ENCODE measurements at places on chromosomes 12 and 14.

- peak; percentile 99 for DNase-seq
Measured at GRCh38 chr12:121015825-121016766, at the start of gene C12orf43. Gene C12orf43 (minus strand): TSS chr12:121016487. CDS start chr12:121016474, 13 bp downstream.

DNA sequence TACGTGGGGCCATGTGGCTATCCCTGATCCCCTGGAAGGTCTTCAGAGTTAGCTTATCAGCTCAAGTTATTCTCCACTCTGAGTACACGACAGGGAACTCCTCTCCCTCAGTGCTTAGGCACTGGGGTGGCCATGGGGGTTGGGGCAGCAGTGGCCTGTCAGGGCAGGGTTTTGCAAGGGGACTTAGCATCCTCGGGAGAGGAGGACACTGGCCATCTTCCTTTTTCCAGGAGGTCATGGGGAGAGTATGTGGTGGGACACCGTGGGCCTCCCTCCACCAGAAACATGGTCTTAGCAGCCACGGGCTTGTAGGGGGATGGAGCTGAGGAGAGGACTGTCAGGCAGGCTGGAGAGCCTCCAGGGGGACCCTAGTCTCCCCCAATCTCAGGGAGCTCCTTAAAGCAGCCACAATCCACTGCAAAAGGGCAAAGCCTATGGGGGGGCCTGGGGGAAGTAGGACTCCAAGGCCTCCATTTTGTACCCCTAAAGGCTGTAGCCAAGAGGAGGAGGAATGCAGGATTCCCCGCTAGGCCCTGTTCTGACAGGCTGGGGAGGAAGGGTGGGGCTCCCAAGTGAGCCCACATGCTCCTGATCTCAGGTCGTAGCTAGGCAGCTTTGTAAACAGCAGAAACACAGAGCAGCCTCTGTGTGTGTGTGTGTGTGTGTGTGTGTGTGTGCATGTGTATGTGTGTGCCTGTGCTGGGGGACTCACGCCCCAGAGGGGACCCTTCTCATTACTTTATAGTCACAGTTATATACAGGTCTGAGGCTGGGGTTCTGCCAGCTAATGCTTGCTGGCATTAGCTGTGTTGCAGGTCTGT lies 36.6 kb downstream of the KRT80 start:
- peak; percentile 50 for DNase-seq

GRCh38 chr14:33184587-33184986 lies 245.9 kb downstream of the NPAS3 start:
- peak; percentile 47 for DNase-seq

GRCh38 chr12:3101309-3102024 lies 24.3 kb downstream of the TSPAN9 start:
- DNase-seq = no peak

DNA sequence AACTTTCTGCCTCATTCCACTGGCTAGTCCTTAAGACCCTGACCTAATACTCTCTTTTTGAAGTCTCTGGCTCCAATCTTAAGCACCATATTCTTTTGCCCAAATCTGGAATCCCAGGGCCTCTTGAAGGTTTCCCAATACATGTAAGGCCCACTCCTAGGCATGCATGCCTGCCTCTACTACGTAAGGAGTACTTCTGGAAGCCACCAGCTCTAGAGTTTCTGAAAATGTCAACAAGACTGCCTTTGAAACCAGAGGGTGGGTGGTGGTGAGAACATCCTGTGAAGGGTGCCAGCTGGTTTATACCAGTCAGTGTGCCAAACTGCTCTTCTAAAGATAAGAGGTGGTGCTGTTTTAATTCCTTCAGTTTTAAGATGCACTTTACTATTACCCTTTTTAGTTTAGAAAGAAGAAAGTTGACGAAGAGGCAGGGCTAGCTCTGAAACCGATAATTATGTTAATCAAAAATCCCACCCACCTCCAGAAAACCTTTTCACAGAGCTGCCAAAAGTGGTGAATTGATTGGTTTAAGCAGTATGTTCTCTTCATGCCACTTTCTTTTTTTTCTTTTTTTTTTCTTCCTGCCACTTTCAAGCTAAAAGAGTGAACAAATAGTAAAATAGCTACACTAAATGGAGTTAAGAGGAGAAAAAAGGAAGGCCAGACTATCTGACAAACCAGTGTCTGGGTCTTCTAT lies 8.7 kb upstream of the WDR89 start:
- no peak for DNase-seq

GRCh38 chr14:98724734-98725133 lies 547.3 kb downstream of the BCL11B start:
- DNase-seq = peak; percentile 49

GRCh38 chr14:51653079-51653774 lies 1.5 kb downstream of the FRMD6 start:
- DNase-seq = peak; percentile 53

DNA sequence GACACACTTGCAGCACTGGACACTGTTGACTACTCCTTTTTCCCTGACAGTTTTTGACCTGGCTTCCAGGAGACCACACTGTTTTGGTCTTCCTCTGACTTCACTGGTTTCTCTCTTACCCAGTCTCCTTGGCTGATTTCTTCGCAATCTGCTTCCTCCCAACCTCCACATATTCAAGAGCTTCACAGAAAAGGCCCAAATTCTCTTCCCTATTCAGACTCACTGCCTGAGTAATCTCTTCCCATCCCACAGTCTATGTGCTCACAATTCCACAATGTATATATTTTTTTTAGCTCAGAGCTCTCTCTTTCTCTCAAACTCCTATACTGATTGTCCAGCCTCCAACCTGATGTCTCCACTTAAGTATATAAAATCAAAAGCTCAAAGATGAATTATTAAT lies 115.4 kb downstream of the SINHCAF start:
- DNase-seq = no peak

- DNase-seq = no peak
Measured at GRCh38 chr14:25180221-25180620, 130.3 kb upstream of the STXBP6 start.

- no peak for DNase-seq
Measured at GRCh38 chr14:90724866-90725265, 91.4 kb downstream of the TTC7B start.

DNA sequence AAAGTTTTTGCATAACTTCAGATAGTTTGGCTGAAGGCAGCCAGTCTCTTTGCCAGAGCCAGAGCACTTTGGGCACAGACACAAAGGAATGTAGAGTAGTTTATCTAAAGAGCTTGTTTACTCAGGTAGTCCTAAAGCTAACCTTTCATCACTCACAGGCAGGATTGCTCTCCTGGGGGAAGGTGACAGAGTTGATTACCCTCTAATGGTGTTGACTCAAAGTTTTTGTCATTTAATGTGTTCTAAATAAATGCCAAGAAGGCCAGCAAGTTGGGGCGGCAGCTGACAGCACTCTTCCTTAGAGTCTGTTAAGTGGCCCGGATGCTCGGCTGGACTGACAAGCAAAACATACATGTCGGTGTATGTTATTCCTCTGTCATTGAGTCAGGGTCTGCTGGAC lies 9.3 kb upstream of the TAS2R46 start:
- peak; percentile 86 for DNase-seq

- no peak for DNase-seq
Measured at GRCh38 chr12:67202011-67202677, 67.0 kb upstream of the CAND1 start.

- no peak for DNase-seq
Measured at GRCh38 chr12:17595111-17595510, 494.9 kb downstream of the RERGL start.

DNA sequence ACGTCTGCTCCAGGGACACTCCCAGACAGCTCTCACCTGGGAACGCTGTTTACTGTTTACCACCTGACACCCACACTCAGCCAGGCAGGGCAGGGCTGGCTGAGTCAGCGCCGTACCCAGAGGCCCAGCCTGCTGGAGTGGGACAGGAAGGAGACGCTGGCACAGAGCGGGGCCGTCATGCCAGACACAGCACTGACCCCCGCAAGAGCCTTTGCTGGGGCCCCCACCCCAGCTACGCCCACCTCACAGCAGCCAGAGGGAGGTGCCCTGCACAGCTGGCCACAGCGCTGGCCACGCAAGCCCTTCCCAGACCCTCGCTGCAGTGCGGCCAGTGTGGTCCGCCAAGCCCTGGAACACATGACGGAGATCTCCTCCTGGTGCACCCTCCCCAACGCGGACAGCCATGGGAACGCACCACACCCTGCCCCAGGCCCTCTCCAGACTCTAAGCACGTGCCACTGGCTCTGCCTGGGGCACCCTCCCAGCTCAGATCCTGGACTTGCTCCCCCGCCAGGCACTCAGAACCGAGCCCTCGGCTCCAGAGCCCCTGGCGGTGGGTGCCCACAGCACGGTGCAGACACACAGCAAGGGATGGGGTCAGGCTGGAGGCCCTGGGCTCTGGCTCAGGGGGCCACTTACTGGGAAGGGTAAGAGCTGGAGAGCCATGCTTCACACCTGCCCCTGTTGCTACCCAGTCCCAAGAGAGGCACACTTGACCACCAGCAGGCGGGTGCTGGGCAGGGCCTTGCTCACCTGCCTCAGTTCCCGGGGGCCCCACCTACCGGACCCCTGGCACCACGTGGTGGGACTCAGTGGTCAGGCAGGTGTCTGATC lies 5.7 kb downstream of the AHNAK2 start:
- DNase-seq = peak; percentile 72

DNA sequence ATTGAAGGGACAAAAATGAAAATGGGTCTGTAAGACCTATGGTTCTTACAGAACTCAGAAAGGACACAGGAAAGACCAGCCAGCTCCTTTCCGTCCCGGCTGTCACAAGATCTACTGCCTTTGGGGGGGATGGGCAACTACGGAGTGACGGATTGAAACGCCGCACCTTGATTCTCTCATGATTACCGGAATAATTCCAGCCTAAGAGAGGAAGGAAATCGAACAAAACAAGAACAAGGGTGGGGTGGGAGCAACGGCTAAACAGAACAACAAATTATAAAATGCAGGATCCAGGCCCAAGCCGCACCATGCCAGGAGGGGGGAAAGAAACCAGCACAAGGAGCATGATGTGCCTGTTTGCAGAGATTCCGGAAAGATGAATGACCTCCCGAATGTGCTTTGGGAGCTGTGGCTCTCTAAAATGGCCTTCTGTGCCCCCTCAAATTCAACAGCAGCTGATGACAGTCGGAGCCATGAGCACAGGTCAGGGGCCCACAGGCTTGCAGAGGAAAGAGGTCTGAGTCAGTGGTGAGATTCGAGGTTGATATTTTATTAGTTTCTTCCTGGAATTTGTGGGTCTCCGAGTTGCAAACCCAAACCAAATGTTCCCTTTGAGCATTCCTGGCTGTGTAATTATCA lies 72.1 kb downstream of the SPRING1 start:
- no peak for DNase-seq

- DNase-seq = peak; percentile 2
Measured at GRCh38 chr12:8664228-8664913, 1.7 kb upstream of the MFAP5 start.

GRCh38 chr12:127268213-127268612 lies 998.8 kb upstream of the TMEM132C start:
- no peak for DNase-seq

- peak; percentile 86 for DNase-seq
Measured at GRCh38 chr14:99412117-99413061, 68.3 kb downstream of the SETD3 start.

DNA sequence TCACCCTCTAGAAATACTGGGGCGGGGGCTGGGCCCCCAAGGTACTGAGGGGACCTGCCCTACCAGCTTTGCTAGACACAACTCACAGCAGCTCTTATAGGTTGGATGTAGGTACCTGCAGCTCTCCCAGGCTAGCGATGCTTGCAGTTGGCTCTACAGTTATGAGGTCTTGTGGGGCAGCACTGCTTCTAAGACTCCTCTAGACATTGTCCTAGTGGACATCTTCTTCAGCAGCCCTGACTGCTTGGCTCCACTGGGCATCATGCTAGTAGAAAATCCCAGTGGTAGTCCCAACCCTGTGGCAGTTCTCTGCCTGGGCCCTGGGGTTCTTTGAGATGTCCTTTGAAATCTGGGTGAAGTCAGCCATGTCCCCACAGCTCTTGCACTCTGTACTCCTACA lies 419.3 kb upstream of the SEL1L start:
- DNase-seq = no peak

DNA sequence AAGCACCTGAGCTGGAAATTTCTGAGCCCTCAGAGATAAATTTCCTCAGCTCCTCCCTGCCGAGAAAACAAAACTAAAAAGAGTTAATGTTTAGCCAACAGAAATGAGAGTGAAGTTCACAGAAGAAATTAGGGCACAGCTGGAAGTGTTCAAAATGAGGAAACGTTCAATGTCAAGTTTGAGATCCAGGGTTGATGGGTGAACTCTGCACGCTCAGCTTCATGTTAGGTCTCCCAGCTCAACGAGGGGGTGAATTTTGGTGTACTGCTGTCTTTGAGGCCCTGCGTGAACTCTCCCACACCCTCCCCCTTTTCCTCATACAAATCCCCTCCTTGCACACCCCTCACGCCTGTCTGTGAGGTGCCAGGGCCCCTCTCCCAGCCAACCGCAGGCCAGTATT lies 13.3 kb upstream of the OAS3 start:
- DNase-seq = no peak

- no peak for DNase-seq
Measured at GRCh38 chr14:76931631-76932402, 96.7 kb downstream of the IRF2BPL start.

GRCh38 chr14:73058224-73058921 lies at the start of gene RBM25:
Gene RBM25 (plus strand): TSS chr14:73058534. CDS start chr14:73071642, 13,108 bp downstream.
- DNase-seq = peak; percentile 99

DNA sequence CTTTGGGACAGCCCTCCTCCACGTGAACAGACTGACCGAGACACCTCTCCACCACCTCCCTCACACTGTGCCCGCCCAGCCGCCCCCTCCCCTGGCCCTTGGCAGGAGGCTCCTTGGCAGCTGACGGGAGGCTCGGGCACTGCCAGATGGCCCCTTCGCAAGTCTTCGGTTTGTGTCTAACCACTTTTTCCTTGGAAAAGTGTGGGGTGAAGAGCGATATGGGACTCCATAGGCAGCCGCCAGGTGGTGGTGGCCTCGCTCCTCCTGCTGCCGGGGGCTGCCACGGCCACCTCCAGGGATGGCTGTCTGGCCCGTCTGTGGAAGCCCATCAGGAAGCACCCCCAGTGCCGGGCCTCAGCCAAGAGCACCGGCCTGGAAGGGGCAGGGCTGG lies 58.7 kb downstream of the LRCOL1 start:
- DNase-seq = no peak

GRCh38 chr12:102202556-102202955 lies 4.9 kb upstream of the PMCH start:
- DNase-seq = no peak

DNA sequence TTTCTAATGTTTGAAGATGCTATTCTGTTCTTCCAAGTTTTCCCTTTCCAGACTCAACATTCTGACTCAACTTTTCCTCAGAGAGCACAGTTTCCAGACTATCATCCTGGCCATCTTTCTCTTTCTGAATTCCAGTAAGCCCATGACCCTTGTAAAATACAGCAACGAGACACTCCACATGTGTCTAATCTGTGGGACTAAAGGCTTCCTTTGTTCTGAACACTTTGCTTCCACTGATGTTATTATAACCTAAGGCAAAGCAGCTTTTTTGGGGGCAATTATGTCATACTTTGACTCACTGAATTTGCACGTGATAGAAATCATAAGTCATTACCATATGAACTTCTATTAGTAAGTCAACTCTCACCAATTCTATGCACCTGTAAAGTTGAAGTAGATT lies 6.3 kb upstream of the ART4 start:
- DNase-seq = no peak

DNA sequence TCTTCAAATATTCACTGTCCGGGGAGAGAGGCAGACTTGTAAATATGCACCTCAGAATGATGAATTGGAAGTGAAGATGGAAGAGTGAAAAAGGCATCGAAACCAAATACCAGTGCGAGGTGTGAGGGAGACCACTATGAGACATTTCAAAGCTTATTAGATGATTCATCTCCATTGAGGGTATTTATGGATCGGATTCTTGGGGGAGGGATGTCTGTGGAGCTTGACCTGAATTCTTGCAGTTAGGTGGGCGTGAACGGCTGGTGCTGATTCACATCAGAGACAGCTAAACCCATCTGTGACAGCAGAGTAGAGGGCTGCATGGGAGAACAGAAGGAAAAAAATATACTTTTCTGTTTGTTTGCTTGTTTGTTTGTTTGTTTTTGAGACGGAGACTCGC lies 677.2 kb downstream of the AACS start:
- DNase-seq = no peak

Measured in endodermal cell (in vitro differentiated cells).